Hematopoietic multipotent progenitor cell treated with erythropoietin and hydrocortisone succinate and interleukin-3 and kit ligand, for 17 days (in vitro differentiated cells): ENCODE measurements at places on chromosomes 6 and 20.

GRCh38 chr20:764255-764654 is 4.0 kb downstream of the SLC52A3 start:
- DNase-seq, result no peak

DNA sequence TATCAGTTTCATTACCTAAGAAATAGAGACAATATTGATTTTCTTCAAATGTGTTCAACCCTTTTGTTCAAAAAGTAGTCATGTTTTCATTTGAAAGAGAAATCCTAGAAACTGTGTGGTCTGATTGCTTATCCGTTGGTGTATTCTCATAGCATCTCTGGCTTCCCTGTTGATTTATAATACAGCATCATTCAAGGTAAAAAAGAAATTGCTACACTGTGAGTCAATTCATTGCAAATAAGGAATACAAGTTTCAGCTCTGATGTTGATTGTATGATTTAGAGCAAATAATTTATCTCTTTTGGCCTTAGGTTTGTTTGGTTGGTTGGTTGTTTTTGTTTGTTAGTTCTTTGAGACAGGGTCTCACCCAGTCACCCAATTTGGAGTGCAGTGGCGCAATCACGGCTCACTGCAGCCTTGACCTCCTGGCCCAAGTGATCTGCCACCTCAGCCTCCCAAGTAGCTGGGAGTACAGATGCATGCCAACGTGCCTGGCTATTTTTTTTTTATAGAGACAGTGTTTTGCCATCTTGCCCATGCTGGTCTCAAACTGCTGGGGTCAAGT is 185.5 kb upstream of the TNFAIP3 start:
- no peak for DNase-seq

- DNase-seq, result no peak
Measured at GRCh38 chr6:49949062-49949461, 14.9 kb downstream of the DEFB114 start.

DNA sequence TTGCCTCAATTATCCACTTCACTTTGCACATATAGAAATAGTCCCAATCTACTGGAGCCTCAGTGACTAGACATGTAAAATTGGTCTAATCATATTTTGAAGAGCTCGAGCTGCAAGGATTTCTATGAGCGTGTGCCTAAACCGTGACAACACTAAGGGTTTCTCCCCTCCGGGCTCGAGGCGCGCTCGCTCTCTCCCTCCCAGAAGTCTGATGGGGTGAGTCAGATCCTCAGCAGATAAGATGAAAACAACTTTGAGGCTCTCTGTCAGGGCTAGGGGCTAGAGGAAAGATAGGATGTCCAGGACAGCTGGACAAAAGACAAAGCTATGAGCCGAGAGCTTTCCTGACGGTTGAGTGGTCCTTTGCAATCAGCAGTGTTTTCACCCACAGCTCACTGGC is 16.8 kb downstream of the GNAS-AS1 start:
- DNase-seq, result no peak

- no peak for DNase-seq
Measured at GRCh38 chr6:160188773-160189172, 67.2 kb downstream of the SLC22A1 start.
